Lung (tissue), 17 donors: ENCODE measurements at places on chromosomes 1 and 21.

DNA sequence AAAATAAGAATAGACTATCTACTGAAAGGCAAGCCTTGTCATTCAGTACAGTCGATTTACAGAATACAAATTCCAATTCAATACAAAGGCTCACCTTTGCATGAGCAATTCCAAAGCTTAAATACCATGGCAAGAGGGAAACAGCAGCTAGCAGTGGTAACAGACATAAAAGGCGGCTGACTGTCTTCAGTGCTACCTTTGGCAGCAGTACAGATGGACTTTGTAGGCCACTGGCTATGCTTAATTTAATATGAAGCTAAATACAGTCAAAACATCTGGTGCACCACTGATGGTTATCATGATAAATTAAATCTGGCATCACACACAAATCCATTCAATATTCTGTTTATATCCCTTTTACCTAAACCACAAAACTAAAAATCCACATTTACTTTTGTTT is 62.4 kb downstream of the RERE start:
- DNase-seq: no peak

DNA sequence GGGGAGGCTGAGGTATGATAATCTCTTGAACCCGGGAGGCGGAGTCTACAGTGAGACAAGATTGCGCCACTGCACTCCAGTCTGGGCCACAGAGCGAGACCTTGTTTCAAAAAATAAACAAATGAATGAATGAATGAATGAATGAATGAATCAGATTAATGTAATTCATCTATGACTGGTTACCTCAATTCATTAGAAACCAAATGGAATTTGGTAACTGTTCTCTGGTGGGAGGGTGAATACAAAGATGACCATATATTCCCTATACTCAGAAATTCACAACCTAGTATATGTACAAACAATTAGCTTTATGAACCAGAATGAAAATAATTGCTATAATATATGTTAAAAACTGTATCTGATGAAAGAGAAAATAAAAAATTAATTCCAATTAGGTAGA is 80.9 kb downstream of the FAF1 start:
- DNase-seq: no peak

DNA sequence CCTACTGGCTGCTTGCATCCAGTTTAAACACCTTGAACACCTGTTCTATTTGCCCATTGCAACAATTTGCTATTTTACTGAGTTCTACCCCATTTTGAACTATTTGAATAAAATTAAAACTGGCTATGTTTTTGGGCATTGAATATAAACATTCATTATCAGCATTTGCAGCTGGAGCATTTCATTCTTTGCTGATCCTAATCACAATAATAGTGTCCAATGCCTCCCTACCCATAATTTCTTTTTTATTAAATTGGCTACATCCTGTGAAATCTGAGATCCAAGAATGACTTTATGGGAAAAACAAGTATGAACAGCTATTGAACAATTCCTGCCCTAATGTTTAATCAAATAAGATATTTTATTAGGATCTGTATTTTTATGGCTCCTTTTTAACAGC is 447.9 kb downstream of the PLA2G4A start:
- no peak for DNase-seq

DNA sequence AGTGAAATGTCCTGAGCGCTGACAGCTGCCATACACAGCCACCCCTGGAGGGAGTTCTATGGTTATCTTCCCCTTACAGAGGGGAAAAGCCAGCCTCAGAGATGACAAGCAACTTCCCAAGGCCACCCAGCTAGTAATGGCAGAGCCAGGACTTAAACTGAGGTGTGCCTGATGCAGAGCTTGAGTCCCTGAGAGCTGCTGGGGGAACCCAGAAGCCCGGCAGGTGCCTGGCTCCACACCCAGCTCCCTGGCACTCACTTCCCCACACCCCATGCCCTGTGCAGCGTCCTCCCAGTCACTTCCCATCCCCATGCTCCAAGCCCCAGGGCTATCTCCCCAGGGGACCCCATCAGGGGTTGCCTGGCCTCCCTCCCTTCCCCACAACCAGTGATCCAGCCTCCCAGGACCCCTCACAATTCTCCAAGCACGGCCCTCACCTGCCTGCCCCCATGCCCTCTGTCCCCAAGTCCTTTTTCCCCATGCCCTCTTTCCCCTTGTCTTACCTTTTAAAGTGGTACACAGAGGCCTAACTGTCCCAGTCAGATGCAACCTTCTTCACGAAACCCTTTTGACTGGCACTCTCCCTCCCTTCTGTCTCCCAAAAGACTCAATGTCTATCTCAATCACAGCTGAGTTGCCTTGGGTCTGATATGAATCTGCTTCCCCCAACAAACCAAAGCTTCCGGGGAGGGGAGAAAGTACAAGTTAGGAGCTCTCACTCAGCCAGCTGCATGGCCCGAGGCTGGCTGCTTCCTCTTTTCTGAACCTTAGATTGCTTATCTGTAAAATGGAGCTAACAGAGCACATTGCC is 39.8 kb upstream of the LRP8 start:
- DNase-seq: peak; percentile 12

DNA sequence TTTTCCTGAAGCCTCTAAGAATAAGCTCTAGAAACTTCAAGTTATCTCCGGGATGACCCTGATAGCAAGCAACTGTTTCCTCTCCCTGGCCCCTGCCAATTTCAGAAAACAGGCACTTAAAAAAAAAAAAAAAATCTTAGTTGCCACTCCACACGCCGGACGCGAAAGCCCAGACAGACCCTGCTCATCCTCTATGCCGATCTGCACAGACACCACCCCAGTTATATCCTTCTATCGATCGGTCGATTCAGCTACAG is 1.7 kb downstream of the ANP32E start:
- no peak for DNase-seq

DNA sequence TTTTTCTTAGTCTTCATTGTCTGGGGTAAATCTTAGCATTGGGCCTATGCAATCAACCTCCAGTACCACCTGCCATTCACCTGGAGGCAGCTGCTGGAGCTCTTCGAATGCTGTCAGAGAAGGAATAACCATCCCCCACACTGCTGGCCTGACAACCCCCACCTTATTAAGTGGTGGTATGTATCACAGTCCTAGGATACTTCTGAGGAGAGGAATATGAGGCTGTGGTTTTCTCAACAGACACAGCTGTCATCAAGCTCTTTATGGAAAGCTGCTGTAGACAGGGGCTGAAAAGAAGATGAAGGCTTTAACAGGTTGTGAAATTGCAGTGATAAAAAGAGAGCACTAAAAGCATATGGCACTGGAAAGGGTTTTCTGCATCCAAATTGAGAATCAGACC is 61.7 kb downstream of the TSEN15 start:
- DNase-seq: no peak
